ENCODE measurements at places on chromosomes 16 and 17. TPM values are rescaled to one million over a fixed set of nuclear protein-coding genes. Genes with fewer than 3 reads are reported as not detected.
A peak's percentile ranks its signal among the peaks of the same experiment; 100 is the strongest.

GRCh38 chr17:66302761-66303626 is 581 bp downstream of the PRKCA start:
- no peaks in the 10 kb centered on the region for H3K27me3 ChIP-seq
- H3K4me1 ChIP-seq: peaks cover 26% of the 10 kb centered on the region
- H3K27ac ChIP-seq: no peak overlapping the region
- peak overlapping the region; percentile 82 for H3K4me3 ChIP-seq
- no peaks in the 10 kb centered on the region for H3K36me3 ChIP-seq

USP6 gene
- total RNA-seq: 0.05 TPM

- no peaks in the 10 kb centered on the region for H3K27me3 ChIP-seq
- H3K27ac ChIP-seq: no peak overlapping the region
- no peak overlapping the region for H3K4me3 ChIP-seq
Observed at GRCh38 chr17:71188811-71189492, 931.9 kb upstream of the SOX9 start.

KRTAP9-9 gene
- total RNA-seq: not detected

KCNJ18 gene
- not detected for total RNA-seq

DNA sequence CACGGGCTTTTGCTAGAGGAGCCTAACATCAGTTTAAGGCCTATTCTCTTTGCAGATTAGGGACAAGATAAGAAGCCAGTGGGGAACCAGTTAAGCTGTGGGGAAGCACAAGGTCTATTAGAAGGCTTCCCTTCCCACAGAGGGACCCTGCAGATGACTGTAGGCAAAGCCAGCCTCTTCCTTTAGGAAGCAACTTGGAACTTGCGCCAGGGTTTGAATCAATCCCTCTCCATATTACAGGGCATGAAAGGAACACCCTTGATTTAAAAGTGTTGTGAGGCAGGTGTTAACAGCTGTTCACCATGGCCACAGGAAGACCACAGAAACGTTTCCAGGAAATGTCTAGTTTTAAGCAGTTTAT is 77.3 kb downstream of the RPTOR start:
- no peak for DNase-seq
- no peak overlapping the region for H3K4me3 ChIP-seq
- no peaks in the 10 kb centered on the region for H3K27me3 ChIP-seq

- peaks cover 7% of the 10 kb centered on the region for H3K4me1 ChIP-seq
- H3K36me3 ChIP-seq: no peaks in the 10 kb centered on the region
- H3K27ac ChIP-seq: no peak overlapping the region
Observed at GRCh38 chr17:81641825-81642489, 5.0 kb downstream of the TSPAN10 start.

COPZ2 gene
- 0.88 TPM for total RNA-seq

DNA sequence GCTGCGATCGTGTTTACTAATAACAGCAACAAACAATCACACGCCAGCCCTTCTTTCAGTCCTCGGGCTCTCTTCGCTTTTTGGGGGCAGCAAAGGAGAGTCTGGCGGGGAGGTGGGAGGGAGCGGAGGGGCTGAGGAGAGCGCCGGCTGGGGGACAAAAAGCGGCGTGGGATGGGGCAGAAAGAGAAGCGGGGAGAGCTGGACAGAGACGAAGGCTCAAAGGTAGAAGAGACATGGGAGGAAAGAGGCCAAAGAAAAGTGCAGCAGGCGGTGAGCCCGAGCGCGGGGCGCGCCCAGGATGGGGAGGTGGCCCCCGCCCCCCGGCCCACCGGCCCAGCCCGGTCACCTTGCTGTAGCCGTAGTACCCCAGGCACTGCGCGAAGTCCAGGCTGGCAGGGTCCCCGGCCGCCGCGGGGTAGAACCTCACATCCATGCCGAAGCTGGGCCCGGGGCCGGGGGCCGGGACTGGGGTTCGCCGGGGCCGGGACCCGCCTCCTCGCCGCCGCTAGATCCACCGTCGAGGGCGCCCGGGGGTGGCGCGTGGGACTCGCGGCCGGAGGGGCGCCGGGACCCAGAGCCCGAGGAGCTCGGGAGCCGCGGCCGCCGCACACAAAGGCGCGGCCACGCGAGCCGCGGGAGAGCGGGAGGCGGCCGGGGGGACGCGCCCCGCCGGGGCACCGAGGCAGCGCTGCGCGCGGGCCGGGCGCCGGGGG is 496 bp downstream of the TOX3 start:
- H3K27ac ChIP-seq: no peak overlapping the region
- H3K4me3 ChIP-seq: no peak overlapping the region
- H3K36me3 ChIP-seq: no peaks in the 10 kb centered on the region

- no peaks in the 10 kb centered on the region for H3K36me3 ChIP-seq
- no peak overlapping the region for H3K4me3 ChIP-seq
- H3K27me3 ChIP-seq: peaks cover 8% of the 10 kb centered on the region
- no peak overlapping the region for H3K27ac ChIP-seq
- H3K4me1 ChIP-seq: no peaks in the 10 kb centered on the region
Observed at GRCh38 chr17:5678171-5678570, 93.9 kb upstream of the NLRP1 start.

CD300LB gene
- total RNA-seq: 0.36 TPM

DNA sequence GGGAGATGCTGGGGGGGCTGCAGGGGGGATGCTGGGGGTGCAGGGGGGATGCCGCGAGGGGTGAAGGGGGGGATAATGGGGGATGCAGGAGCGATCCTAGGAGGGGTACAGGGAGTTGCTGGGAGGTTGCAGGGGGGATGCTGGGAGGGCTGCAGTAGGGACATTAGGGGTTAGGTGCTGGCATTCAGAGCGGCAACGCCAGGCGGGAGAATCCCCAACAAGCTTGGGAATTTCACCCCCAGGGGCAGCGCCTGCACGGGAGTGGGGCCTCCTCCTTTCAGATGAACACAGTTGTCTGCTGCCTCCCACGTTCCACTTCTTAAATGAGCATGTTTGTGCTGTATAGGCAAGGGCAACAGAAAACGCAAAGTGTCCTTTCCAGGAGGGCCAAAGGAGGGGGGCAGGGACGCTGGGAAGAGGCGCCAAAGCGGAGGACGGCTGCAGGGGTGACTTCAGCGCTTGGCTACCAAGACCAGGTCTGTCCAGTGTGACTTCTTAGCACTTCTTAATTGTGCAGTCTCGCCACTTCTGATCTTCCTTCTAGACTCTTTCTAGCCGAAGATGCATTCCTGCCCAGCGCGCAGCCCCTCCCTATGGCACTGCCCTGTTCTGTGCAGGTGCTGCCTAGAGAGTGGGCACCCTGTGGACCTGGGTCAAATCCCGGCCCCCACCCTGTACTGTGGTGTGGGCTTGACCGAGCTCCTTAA is 2.0 kb upstream of the SLC6A4 start:
- H3K27me3 ChIP-seq: peaks cover 52% of the 10 kb centered on the region
- peaks cover 33% of the 10 kb centered on the region for H3K4me1 ChIP-seq
- DNase-seq: no peak
- H3K4me3 ChIP-seq: no peak overlapping the region
- H3K27ac ChIP-seq: no peak overlapping the region
- no peaks in the 10 kb centered on the region for H3K36me3 ChIP-seq

GRCh38 chr16:11636172-11636721 is 32.0 kb upstream of the SNN start:
- DNase-seq: peak; percentile 36
- H3K27me3 ChIP-seq: no peaks in the 10 kb centered on the region

SLFN12 gene
- total RNA-seq: 1.3 TPM

- no peaks in the 10 kb centered on the region for H3K36me3 ChIP-seq
- H3K27me3 ChIP-seq: no peaks in the 10 kb centered on the region
- peaks cover 19% of the 10 kb centered on the region for H3K4me1 ChIP-seq
- DNase-seq: no peak
- H3K4me3 ChIP-seq: no peak overlapping the region
- no peak overlapping the region for H3K27ac ChIP-seq
Observed at GRCh38 chr16:53061701-53062159, 6.9 kb downstream of the CHD9 start.

- no peak overlapping the region for H3K4me3 ChIP-seq
- no peak overlapping the region for H3K27ac ChIP-seq
- no peak for DNase-seq
- H3K36me3 ChIP-seq: no peaks in the 10 kb centered on the region
Observed at GRCh38 chr16:75087375-75087979, 29.1 kb downstream of the LDHD start.

- no peaks in the 10 kb centered on the region for H3K36me3 ChIP-seq
- H3K27ac ChIP-seq: no peak overlapping the region
- no peak for DNase-seq
- peaks cover 2% of the 10 kb centered on the region for H3K27me3 ChIP-seq
Observed at GRCh38 chr17:74677558-74678466, 34.9 kb downstream of the CD300LF start.

ZG16B gene
- total RNA-seq: not detected

DNA sequence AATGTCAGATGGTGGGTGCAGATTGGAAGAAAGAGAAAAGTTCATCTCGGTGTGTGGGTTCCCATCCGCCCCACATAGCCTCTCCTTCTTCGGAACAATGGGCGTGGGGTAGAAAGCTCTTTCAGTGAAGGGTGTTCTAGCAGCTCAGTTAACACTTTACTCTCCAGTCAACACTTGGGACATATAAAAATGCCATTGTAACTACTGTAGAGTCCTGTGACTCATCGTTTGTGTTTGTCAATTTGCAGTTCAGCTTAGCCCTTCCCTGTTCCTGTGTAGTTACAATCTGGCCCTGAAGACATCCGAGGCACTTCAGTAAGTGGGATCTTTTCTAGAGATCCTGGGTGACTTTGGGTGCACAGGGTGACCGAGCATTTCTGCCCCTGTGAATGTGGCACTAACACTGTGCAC is 11.5 kb upstream of the CLEC18C start:
- H3K27me3 ChIP-seq: no peaks in the 10 kb centered on the region
- DNase-seq: no peak
- H3K4me1 ChIP-seq: no peaks in the 10 kb centered on the region
- H3K36me3 ChIP-seq: peaks cover 35% of the 10 kb centered on the region
- H3K27ac ChIP-seq: no peak overlapping the region

KRTAP9-4 gene
- not detected for total RNA-seq

DNA sequence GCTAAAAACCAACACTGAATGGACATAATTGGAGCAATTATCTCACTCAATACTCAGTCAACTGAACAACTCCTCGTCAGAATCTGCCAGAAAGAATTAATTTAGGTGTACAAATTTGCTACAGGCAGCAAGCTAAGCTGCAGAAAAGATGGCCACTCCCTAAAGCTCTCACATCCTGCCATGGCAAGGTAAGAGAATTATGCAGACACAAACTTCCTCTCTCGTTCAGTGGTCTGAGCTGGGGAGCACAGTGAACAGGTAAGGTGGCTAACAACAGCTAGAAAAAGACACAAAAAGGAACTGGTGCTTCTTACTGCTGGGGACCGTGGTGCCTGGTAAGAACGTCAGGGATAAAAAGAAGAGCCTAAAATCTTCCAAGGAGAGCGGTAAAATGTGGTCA is 74.9 kb upstream of the BCAR1 start:
- no peak for DNase-seq
- H3K27me3 ChIP-seq: no peaks in the 10 kb centered on the region
- H3K4me1 ChIP-seq: peaks cover 7% of the 10 kb centered on the region
- H3K27ac ChIP-seq: no peak overlapping the region
